PC-9 (cell line): ENCODE measurements at places on chromosomes 16 and 17. TPM values are rescaled to one million over a fixed set of nuclear protein-coding genes. Genes with fewer than 3 reads are reported as not detected.

DNA sequence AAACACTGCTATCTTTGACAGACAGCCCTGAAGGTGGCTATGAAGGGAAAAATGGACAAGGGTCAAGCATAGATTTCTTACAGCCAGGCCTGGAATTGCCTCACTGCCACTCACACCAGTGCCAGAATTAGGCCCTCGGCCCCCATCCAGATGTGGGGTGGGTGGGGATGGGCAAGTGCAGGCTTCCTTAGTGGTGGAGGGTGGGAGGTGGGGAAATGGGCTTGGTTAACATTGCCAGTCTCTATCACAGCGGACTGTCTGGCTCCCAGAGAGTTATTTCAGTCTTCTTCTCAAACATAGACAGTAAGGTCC is 24.9 kb downstream of the B9D1 start:
- H3K36me3 ChIP-seq = no peaks in the 10 kb centered on the region
- no peak overlapping the region for H3K4me3 ChIP-seq

DNA sequence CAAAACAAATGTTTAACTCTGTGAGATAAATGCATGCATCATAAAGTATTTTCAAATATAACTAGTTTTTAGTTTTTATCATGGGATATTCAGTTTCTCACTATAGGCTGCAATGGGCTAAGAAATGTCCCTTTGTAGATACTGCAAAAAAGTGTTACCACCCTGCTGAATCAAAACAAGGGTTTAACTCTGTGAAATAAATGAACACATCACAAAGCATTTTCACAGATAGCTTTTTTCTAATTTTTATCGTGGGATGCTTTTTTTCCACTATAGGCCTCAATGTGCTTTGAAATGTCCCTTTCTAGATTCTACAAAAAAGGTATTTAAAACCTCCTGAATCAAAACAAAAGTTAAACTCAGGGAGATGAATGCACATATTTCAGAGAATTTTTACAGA is 541.1 kb downstream of the KCNJ18 start:
- no peaks in the 10 kb centered on the region for H3K27me3 ChIP-seq
- no peak overlapping the region for H3K27ac ChIP-seq
- no peak overlapping the region for H3K4me3 ChIP-seq

- no peak overlapping the region for H3K4me3 ChIP-seq
- no peak overlapping the region for H3K27ac ChIP-seq
- H3K4me1 ChIP-seq = no peaks in the 10 kb centered on the region
- H3K36me3 ChIP-seq = no peaks in the 10 kb centered on the region
- DNase-seq = no peak
Observed at GRCh38 chr17:29051194-29051593, 8.3 kb downstream of the PIPOX start.

GRCh38 chr16:68760671-68761275 is 23.7 kb downstream of the CDH1 start:
- H3K27ac ChIP-seq = peak overlapping the region; percentile 81
- peak; percentile 73 for DNase-seq
- peaks cover 36% of the 10 kb centered on the region for H3K4me1 ChIP-seq
- H3K4me3 ChIP-seq = no peak overlapping the region
- no peaks in the 10 kb centered on the region for H3K36me3 ChIP-seq

- H3K4me3 ChIP-seq = no peak overlapping the region
- H3K27me3 ChIP-seq = no peaks in the 10 kb centered on the region
- DNase-seq = peak; percentile 30
- no peaks in the 10 kb centered on the region for H3K36me3 ChIP-seq
- no peak overlapping the region for H3K27ac ChIP-seq
- H3K4me1 ChIP-seq = no peaks in the 10 kb centered on the region
Observed at GRCh38 chr16:12661656-12662172, 142.0 kb downstream of the CPPED1 start.

GRCh38 chr17:29566473-29567303 is at the start of gene ABHD15:
Gene ABHD15 (minus strand): TSS chr17:29567037. CDS start chr17:29566966, 71 bp downstream.
- peaks cover 28% of the 10 kb centered on the region for H3K4me1 ChIP-seq
- H3K27ac ChIP-seq = peak within 1 kb of the TSS; percentile 53
- peak; percentile 58 for DNase-seq
- no peaks in the 10 kb centered on the region for H3K27me3 ChIP-seq
- no peaks in the 10 kb centered on the region; the same call in 1 of the 2 replicates for H3K36me3 ChIP-seq

- no peak overlapping the region for H3K4me3 ChIP-seq
- no peak for DNase-seq
- H3K36me3 ChIP-seq = no peaks in the 10 kb centered on the region
- H3K4me1 ChIP-seq = no peaks in the 10 kb centered on the region
Observed at GRCh38 chr16:88446736-88447135, 6.3 kb upstream of the ZFPM1 start.

DNA sequence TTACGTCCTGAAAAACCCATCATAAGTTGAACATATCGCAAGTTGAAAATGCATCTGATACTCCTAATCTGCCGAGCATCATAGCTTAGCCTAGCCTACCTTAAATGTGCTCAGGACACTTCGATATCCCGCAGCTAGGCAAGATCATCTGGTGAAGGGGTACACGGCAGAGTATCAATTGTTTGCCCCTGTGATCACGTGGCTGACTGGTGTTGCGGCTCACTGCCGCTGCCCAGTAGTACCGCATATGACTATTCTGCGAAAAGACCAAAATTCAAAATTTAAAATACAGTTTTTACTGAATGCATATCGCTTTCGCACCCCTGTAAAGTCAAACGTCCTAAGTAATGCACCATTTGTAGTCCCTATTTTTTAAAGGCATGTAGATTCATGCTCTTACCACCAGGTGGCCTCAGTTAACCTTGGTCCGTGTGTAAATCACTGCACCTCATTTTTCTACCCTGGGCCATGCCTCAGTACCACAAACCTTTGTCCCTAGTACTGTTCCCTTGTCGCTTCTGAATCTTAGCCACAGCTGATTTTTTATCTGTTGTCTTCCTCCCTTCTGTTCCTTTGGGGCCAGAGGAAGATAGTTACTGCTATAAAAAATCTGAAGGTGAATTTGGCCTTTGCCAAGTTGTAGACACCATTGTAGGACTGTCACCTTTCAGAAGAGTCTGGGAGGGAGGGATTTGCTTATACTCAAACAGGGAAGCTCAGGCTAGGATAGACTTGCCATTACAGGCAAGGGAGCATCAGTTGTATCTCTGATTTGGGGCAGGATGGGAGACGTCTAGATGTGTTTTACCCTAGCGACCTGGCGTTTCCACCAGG is 34.4 kb downstream of the WWP2 start:
- no peaks in the 10 kb centered on the region for H3K36me3 ChIP-seq
- DNase-seq = peak; percentile 43
- H3K27ac ChIP-seq = no peak overlapping the region
- H3K4me3 ChIP-seq = no peak overlapping the region

GRCh38 chr16:89574681-89575246 is 794 bp upstream of the CPNE7 start:
- H3K27ac ChIP-seq = no peak overlapping the region
- peaks cover 6% of the 10 kb centered on the region; the same call in 1 of the 2 replicates for H3K36me3 ChIP-seq
- H3K4me1 ChIP-seq = peaks cover 7% of the 10 kb centered on the region; the same call in 1 of the 2 replicates
- peak; percentile 86 for DNase-seq
- H3K27me3 ChIP-seq = no peaks in the 10 kb centered on the region

GRCh38 chr17:34626121-34626681 is 46.8 kb downstream of the TMEM132E start:
- H3K36me3 ChIP-seq = no peaks in the 10 kb centered on the region
- H3K27me3 ChIP-seq = peaks cover 79% of the 10 kb centered on the region
- H3K4me1 ChIP-seq = no peaks in the 10 kb centered on the region
- DNase-seq = no peak
- H3K27ac ChIP-seq = no peak overlapping the region

- no peak overlapping the region for H3K4me3 ChIP-seq
- DNase-seq = no peak
- H3K27ac ChIP-seq = no peak overlapping the region
- no peaks in the 10 kb centered on the region for H3K36me3 ChIP-seq
- H3K4me1 ChIP-seq = peaks cover 21% of the 10 kb centered on the region
- peaks cover 17% of the 10 kb centered on the region; the same call in 1 of the 2 replicates for H3K27me3 ChIP-seq
Observed at GRCh38 chr17:57403236-57403635, 146.9 kb downstream of the MSI2 start.

GRCh38 chr17:59815965-59816364 is 76.8 kb downstream of the TUBD1 start:
- DNase-seq = no peak
- peaks cover 3% of the 10 kb centered on the region; the same call in 1 of the 2 replicates for H3K36me3 ChIP-seq
- H3K27me3 ChIP-seq = no peaks in the 10 kb centered on the region
- peaks cover 11% of the 10 kb centered on the region for H3K4me1 ChIP-seq
- peak overlapping the region; percentile 50 for H3K27ac ChIP-seq

GRCh38 chr16:28042811-28043210 is 20.7 kb downstream of the GSG1L start:
- no peak for DNase-seq
- H3K27ac ChIP-seq = no peak overlapping the region
- no peaks in the 10 kb centered on the region for H3K36me3 ChIP-seq
- peaks cover 89% of the 10 kb centered on the region for H3K27me3 ChIP-seq
- H3K4me1 ChIP-seq = no peaks in the 10 kb centered on the region
- no peak overlapping the region for H3K4me3 ChIP-seq

- H3K36me3 ChIP-seq = no peaks in the 10 kb centered on the region
- no peak overlapping the region for H3K27ac ChIP-seq
- DNase-seq = no peak
- H3K27me3 ChIP-seq = no peaks in the 10 kb centered on the region
- H3K4me1 ChIP-seq = peaks cover 49% of the 10 kb centered on the region
Observed at GRCh38 chr17:29591146-29591736, 1.7 kb upstream of the ANKRD13B start.

- no peak for DNase-seq
- no peaks in the 10 kb centered on the region for H3K36me3 ChIP-seq
- H3K27me3 ChIP-seq = no peaks in the 10 kb centered on the region
- H3K27ac ChIP-seq = no peak overlapping the region
Observed at GRCh38 chr16:57675741-57676551, 7.8 kb downstream of the ADGRG3 start.

DNA sequence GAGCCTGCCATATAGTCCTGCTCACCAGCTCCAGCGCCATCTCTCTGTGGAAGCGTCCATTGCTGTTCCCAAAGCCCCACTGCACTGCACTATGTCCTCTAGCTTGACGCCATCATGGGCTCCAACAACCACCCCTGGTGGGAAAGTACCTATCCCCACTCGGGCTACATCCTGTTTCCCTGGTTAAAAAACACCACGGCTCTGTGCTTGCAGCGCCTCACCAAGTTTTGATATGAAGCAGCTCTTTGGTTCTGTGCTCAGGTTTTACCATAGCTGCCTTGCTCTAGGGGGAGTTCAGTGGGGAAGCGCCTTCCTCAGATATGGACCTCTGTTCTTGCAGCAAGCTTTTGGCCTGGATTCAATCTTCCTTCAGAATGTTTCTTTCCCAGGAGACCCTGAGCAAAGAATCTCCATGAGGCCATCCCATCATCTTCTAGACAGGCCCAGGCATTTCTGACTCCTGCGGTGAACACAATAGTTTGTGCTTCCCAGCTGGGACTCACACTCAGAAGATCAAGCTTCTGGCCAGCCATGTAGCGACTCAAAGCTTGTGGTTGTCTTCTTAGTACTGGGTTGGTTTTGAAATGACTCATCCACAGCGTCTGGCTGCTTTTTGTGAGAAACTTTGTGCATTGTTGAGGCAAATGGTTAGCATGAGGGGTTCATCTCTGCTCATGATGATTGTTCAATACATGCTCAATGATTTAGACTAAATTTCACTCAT is 39.5 kb downstream of the DYNLRB2 start:
- H3K27me3 ChIP-seq = no peaks in the 10 kb centered on the region
- no peak for DNase-seq
- no peaks in the 10 kb centered on the region for H3K4me1 ChIP-seq

DNA sequence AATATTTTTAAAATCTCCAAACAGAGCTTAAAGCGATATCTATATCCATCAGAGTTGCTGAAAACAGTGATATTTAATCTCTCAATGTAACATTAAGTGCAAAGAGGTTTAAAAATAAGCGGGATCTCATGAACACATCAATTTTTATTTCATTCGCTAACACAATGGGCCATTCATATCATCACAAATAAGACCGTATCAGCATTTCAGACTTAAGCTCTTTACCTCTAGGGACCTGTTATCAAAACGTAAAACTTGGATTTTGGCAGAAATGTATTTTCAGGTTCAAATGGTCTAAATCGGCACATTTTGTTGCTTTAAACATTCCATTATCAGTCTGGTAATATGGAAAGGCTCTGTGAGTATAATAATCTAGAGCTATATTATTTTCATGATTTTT is 77.9 kb downstream of the TOX3 start:
- H3K27ac ChIP-seq = no peak overlapping the region
- H3K4me1 ChIP-seq = no peaks in the 10 kb centered on the region
- no peaks in the 10 kb centered on the region for H3K36me3 ChIP-seq
- no peak overlapping the region for H3K4me3 ChIP-seq
- no peaks in the 10 kb centered on the region for H3K27me3 ChIP-seq

DNA sequence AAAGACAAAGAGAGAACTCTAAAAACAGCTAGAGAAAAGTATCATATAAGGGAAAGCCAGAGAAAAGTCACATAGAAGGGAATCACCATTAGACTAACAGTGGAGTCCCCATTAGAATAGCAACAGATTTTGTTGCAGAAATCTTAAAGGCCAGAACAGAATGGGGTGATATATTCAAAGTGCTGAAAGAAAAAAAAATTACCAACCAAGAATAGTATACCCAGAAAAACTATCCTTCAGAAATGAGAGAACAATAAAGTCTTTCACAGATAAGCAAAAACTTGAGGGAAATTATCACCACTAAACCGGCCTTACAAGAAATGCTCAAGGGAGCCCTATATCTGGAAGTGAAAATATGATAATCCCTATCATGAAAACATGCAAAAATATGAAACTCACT is 51.9 kb upstream of the NSRP1 start:
- DNase-seq = no peak
- no peak overlapping the region for H3K27ac ChIP-seq
- no peak overlapping the region for H3K4me3 ChIP-seq
- H3K4me1 ChIP-seq = no peaks in the 10 kb centered on the region
- no peaks in the 10 kb centered on the region for H3K36me3 ChIP-seq
- H3K27me3 ChIP-seq = no peaks in the 10 kb centered on the region

GRCh38 chr17:66552371-66552770 is 250.0 kb downstream of the PRKCA start:
- no peak overlapping the region for H3K4me3 ChIP-seq
- H3K27ac ChIP-seq = no peak overlapping the region
- H3K27me3 ChIP-seq = no peaks in the 10 kb centered on the region
- no peak for DNase-seq
- H3K36me3 ChIP-seq = no peaks in the 10 kb centered on the region

GRCh38 chr16:59193637-59194036 is 459.5 kb upstream of the GOT2 start:
- H3K4me3 ChIP-seq = no peak overlapping the region
- H3K27me3 ChIP-seq = no peaks in the 10 kb centered on the region
- DNase-seq = no peak
- no peak overlapping the region for H3K27ac ChIP-seq

DNA sequence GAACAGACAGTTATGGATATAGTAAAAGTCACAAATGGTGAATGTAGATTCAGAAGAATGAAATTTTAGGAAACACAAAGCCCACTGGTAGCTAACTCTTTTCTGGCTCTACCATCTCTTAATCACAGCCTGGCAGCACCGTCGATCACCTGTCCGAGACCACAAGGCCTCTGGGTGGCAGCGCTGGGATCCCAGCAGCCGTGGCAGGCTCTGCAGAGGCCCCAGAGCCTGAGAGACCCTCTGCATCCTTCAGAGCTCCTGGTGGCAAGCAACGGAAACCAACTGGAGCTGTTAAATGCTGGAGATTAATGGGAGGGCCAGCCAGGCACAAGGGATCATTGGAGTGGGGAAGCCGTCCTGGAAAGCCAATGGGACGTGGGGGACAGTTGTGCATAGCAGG is 26.3 kb downstream of the LAT start:
- H3K4me1 ChIP-seq = peaks cover 4% of the 10 kb centered on the region; the same call in 1 of the 2 replicates
- peak; percentile 32 for DNase-seq
- no peaks in the 10 kb centered on the region for H3K36me3 ChIP-seq

The SALL1 gene
- not detected in 2 replicates for total RNA-seq

The CLEC18B gene
- 0.58 and 2.2 TPM in 2 replicates for total RNA-seq

The RNF222 gene
- total RNA-seq = 0.45 and 0.79 TPM in 2 replicates

The CPNE7 gene
- total RNA-seq = 19.5 and 27.8 TPM in 2 replicates

The NPIPA5 gene
- total RNA-seq = 0.68 and 0.73 TPM in 2 replicates

The HSD11B2 gene
- total RNA-seq = 5.0 and 5.3 TPM in 2 replicates

The CLEC19A gene
- 0.38 and 0.41 TPM in 2 replicates for total RNA-seq
